T-helper 2 cell (primary cell): ENCODE measurements at places on chromosomes 2 and 18.

DNA sequence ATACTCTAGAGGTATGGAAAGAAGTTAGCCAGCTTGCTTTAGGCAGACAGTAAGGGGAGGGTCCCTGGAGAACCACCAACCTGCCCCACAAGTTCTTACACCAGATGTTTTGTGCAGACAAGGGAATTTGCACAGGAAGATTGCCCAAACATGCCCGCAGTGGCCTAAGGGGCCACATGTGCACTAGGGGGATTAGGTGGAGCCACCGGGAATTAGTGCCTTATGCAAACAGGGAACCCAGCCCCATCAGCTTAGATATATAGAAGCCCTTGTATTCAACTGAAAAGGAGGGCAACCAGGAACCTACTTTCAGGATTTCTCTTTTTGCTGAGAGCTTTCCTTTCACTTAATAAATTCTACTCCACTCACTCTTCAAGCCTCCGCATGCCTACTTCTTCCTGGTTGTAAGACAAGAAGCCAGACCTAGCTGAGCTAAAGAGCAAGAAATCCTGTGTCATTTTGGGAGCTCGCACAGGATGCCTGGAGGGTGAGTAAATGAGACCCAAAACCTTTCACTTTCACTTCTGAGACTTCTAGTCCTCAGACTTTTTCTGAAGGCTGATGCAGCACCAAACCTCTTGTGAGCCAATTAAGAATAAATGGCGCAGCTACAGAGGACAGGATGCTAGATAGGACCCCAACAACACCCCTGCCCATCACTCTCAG is 146.3 kb downstream of the GCA start:
- DNase-seq, result no peak

- DNase-seq, result no peak
Observed at GRCh38 chr2:46451131-46451711, 28.1 kb upstream of the TMEM247 start.

GRCh38 chr2:182228073-182228473 is 198.8 kb downstream of the PDE1A start:
- DNase-seq, result no peak

DNA sequence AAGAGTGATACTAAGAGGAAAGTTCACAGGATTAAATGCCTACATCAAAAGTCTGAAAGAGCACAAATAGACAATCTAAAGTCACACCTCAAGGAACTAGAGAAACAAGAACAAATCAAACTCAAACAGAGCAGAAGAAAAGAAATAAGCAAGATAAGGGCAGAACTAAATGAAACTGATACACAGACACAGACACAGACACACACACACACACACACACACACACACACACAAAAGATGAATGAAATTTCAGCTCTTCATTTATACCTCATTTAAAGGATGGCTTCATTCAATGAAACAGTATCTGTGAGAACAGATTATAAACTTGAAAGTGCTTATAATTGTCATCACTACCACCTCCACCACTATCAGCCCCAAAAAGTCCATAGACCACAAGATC is 428.9 kb downstream of the MBD2 start:
- DNase-seq, result no peak

DNA sequence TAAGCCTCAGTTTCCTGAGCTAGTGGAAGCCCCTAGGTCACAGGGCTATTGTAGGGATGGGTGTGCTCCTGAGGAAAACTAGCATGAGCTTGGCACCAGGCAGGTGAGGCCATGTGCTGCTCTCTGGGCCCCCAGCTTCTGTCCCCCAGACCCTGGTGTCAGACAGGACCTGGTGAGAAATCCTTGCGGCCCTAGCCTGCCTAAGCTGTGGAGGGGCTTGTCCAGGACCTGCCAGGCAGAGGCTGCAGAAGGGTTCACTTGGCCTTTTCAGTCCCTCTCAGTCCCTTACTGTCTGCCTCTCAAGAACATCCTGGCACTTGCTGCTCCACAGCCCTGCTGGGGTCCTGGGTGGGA is 58.4 kb downstream of the ZFP36L2 start:
- no peak for DNase-seq

GRCh38 chr2:172092716-172093415 is 7.6 kb downstream of the DLX1 start:
- no peak for DNase-seq

GRCh38 chr2:218877331-218877730 is 3.3 kb upstream of the WNT10A start:
- DNase-seq, result no peak

DNA sequence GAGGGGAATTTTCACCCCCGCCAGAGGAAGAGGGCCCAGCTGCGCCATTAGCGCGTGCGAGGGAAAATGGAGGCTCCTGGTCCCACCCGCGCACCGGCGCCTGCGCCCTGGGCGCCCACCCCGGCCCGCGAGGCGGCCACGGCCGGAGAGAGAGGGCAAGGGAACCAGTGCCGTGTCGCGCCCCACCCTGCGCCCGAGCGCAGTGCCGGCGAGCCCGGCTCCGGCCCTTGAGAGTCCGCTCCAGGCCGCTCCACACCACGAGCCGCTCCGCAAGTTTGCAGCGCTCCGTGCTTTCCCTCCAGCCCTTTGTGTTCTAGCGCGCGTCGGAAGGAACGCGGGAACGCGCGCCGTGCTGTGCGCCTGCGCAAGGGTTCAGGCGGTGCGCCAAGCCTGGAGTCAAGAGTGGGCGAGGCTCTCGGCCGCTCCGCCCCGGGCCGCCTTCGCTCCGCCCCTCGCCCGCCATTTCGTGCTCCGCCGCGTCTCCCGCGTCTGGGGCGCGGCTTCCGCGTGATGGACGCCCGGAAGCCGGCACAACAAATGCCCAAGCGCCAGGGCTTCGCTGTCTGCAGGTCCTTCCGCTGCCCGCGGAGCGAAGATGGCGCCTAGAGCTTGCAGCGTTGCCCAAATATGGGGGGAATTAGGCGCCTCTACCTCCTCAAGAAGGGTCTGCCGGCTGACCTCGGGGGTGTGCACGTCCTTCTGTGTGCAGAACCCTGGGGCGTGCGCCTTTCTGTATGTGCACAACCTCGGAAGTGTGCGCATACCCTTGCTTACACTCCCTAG is 46.1 kb upstream of the PTMA start:
- peak; percentile 91 for DNase-seq

- no peak for DNase-seq
Observed at GRCh38 chr2:75560022-75560767, 544 bp downstream of the EVA1A start.

- DNase-seq, result no peak
Observed at GRCh38 chr2:231383416-231384108, 11.9 kb upstream of the B3GNT7 start.

DNA sequence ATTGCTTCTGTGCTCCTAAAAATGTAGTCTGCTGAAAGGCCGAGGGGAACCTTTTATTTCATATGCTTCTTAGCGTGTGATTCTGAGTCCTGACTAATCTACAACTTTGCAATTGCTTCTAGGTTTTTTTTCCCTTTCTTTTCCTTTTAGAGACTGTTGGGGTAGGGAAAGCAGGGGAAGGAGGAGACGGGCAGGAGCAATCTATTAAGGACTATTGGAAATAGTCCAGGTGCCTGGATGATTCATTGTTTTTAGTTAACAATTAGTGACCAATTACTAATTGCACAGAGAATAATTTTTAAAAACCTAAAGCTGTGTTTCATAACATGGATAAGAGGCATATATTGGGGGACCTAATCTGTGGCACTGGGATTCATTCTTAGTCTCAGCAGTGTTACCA is 49.4 kb upstream of the STON1 start:
- no peak for DNase-seq

- DNase-seq, result no peak
Observed at GRCh38 chr2:46798998-46799698, 116.5 kb downstream of the MCFD2 start.

DNA sequence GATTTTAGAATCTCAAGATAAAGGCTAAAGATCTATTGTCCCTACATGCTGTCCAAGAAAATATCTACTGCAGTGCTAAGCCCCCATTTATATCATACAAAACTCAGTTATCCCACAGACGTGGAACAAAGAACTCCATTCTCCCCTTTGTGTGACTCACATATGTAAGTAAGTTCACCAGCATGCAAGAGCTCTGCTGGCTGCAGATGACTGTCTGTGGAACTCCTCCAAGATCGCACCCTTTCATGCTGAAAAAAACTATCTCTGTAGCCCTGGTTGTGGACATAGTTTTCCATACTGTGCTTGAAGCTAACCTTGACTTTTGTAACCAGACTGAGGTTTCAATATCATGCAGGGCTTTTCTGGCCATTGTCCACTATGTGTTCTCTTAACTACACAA is 207.1 kb downstream of the ZNF521 start:
- no peak for DNase-seq

GRCh38 chr2:182695776-182696175 is 20.3 kb upstream of the DNAJC10 start:
- no peak for DNase-seq

GRCh38 chr2:381181-381580 is 93.3 kb upstream of the ALKAL2 start:
- DNase-seq, result no peak

DNA sequence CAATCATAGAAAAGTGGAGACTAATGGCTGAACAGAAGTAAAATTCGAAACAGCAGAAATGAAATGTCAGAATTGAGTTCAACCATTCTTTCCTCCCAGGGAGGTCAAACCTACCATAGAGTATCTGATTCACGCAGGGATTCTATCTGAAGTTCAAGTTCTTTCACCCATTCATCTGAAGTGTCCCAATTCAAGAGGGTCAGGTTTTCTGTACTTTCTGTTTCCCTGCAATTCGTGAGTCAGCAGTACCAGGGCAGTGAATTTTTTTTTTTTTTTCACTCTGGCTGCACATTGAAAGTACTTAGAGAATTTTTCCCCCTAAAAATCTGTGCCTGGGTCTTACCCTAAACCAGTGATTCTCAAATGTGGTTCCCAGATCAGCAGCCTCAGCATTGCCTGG is 40.9 kb upstream of the CCDC88A start:
- DNase-seq, result no peak

GRCh38 chr2:29269095-29269764 is 154.0 kb downstream of the CLIP4 start:
- no peak for DNase-seq

GRCh38 chr2:102514061-102514785 is 41.2 kb downstream of the SLC9A4 start:
- no peak for DNase-seq

- DNase-seq, result no peak
Observed at GRCh38 chr2:102615620-102616436, 3.5 kb upstream of the SLC9A2 start.

DNA sequence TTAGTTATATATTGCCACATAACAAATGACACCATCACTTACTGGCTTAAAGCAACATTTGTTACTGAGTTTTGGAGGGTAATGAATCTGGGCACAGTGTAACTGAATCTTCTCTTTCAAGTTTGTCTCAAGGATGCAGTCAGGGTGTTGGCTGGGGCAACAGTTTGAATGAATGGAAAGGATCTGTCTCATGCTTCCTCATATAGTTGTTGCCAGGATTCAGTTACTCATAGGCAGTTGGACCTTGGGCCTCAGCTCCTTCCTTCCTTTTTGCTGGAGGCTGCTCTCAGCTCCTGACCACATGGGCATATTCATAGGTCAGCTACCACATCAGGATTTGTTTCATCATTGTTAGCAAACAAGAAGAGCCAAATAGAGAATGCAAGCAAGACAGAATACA is 466.1 kb upstream of the MC4R start:
- no peak for DNase-seq

- DNase-seq, result no peak
Observed at GRCh38 chr2:204898928-204899640, 353.8 kb downstream of the PARD3B start.

DNA sequence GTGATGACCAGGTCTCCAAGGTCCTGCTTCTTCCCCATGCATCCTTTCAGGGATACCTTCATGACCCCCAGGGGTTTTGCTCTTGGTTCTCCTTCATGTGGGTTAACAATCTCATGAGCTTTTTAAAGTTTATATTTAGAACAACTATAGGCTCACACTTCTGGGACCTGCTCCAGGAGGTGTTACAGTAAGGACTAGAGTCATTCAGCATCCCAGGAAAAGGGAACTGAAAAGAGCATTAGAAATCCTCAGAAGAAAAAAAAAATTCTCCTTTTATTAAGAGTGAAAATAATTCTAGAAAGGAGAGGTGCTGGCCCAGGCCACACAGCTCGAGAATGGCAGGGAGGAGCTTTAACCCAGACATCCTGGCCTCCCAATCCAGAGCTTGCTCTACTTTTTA is 66.5 kb downstream of the SETBP1 start:
- DNase-seq, result no peak

GRCh38 chr18:58823412-58823811 is 41.3 kb upstream of the ZNF532 start:
- no peak for DNase-seq

DNA sequence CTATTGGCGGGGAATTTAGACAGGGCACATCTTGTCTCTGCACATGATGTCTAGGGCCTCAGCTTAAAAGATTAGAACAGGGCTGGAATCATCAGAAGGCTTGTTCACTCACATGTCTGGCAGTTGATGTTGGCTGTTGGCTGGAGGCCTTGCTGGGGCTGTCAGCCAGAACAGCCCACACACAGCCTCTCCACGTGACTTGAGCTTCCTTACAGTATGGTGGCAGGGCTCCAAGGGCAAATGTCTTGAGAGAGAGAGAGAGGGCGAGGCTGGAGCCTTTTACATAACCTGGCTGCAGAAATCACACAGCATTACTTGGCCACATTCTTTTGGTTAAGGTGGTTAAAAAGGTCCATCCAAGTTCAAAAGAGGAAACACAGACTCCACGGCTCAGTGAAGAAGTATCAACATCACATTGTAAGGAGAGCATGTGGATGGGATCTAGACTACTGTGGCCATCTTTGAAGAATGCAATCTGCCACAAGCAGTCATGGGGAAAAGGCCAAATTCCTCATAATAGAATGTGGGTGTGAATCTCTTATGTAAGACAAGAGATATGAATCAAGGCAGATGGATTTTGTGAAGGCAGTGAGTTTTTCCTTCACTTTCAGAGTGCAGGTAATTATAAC is 30.4 kb downstream of the SRSF7 start:
- no peak for DNase-seq

DNA sequence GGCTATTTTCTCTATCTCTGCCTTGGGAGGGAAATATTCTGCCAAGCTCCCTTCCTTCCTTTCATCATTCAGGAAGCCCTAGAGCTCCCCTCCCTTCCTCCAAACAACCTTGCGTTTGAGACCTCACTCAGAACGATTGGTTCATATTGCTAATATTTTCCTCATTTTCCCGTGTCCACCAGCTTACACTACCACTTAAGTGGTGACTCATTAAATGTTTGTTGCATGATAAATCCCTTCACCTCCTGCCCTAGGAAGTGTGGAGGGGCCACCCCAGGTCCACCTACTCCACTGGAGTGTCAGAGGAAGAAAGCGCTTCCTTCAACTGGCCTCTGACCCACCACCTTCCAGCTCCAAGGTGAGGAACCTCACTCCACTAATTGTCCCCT is 2.3 kb upstream of the LPIN2 start:
- no peak for DNase-seq

DNA sequence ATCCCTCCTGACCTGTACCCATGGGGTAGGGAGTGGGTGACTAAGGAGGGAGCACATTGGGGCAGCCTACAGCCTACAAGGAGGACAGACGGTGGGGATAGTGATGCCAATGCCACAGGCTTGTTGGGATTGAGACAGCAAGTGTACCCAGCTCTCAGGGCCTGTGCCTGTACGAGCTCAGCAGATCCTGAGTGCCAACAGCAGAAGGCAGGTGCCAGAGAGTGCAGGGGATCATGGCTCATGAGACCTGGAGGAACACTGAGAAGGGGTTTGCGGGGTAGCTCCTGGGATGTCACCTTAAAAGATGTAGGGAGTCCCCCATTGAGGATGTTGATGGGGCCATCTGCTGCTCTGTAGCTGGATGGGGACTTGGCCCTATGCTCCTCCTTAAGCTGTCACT is 10.3 kb upstream of the SNED1 start:
- no peak for DNase-seq
